ENCODE measurements at places on chromosomes 12 and 14. TPM values are rescaled to one million over a fixed set of nuclear protein-coding genes. Genes with fewer than 3 reads are reported as not detected.

TESPA1 gene
- 95.8 TPM for total RNA-seq

CIPC gene
- 5.4 TPM for total RNA-seq

CPNE6 gene
- total RNA-seq: 0.14 TPM

TAC3 gene
- total RNA-seq: 0.50 TPM

ZNF268 gene
- total RNA-seq: 15.2 TPM

ACOT2 gene
- total RNA-seq: 7.9 TPM

OR10G2 gene
- not detected for total RNA-seq

All from activated naive CD4-positive, alpha-beta T cell treated with anti-CD3 and anti-CD28 coated beads, Interleukin-2, amount 50 U/mL, for 72 hours (primary cell).